ENCODE measurements at places on chromosomes 5 and 9. TPM values are rescaled to one million over a fixed set of nuclear protein-coding genes. Genes with fewer than 3 reads are reported as not detected.

- no peaks in the 10 kb centered on the region for H3K4me1 ChIP-seq
- DNase-seq = no peak
- no peak overlapping the region for H3K4me3 ChIP-seq
Measured at GRCh38 chr9:24502206-24502937, 43.3 kb downstream of the IZUMO3 start.

GRCh38 chr9:36101916-36102741, 34.4 kb upstream of the GLIPR2 start:
- H3K27ac ChIP-seq = no peak overlapping the region
- no peaks in the 10 kb centered on the region for H3K27me3 ChIP-seq
- H3K4me1 ChIP-seq = peaks cover 8% of the 10 kb centered on the region
- no peaks in the 10 kb centered on the region for H3K36me3 ChIP-seq

- peaks cover 12% of the 10 kb centered on the region for H3K4me1 ChIP-seq
- H3K4me3 ChIP-seq = peak overlapping the region; percentile 69
- peaks cover 10% of the 10 kb centered on the region for H3K27me3 ChIP-seq
- no peak for DNase-seq
- H3K27ac ChIP-seq = peak overlapping the region; percentile 75
- H3K36me3 ChIP-seq = no peaks in the 10 kb centered on the region
Measured at GRCh38 chr5:31106691-31107090, 86.8 kb upstream of the CDH6 start.

PCDHGA2 gene
- 1.4 TPM for total RNA-seq

FNBP1 gene
- total RNA-seq = 41.4 TPM
